ENCODE measurements at places on chromosomes 11 and 22.

- no peak for DNase-seq
Observed at GRCh38 chr11:9133956-9134355, 42.6 kb upstream of the SCUBE2 start.

DNA sequence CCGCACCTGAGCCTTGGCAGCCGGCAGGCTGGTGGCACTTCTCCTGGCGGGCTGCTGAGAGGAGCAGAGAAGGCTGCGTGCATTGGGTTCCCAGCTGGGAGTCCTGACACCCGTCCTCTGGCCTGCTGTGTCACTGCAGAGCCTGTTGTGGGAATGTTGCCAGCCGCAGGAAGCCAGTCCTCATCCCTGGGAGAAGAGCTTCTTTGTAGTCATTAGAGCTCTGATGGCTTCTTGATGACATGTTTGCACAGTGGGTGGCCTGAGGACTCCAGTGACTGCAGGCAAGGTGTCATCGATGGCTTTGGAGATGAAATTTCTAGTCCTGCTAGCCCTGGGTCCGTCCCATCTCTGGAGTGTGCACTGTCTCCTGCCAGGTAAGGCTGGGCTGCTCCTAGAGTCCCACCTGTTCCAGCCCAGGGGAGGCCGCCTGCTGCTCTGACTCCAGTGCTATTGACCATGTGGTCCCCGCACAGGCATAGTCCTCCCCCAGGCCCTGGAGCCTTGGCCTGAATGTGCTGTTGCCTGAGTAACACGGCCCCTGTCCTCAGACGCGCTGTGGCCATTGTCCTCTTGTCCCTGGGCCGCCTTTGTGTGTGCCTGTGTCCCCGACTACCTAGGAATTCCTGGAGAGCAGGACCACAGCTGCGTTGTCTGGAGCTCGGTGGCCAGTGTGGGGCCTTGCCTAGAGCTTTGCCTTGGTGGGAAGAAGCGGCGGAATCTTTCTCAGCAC, 129.2 kb downstream of the CACNA1I start:
- no peak for DNase-seq

- DNase-seq: no peak
Observed at GRCh38 chr11:34546511-34547209, 33.1 kb upstream of the ELF5 start.

GRCh38 chr22:30362651-30363281, 6.0 kb downstream of the CCDC157 start:
- DNase-seq: no peak

GRCh38 chr11:131824771-131825170, 454.4 kb downstream of the NTM start:
- no peak for DNase-seq
